ENCODE measurements at places on chromosomes 1 and 21. TPM values are rescaled to one million over a fixed set of nuclear protein-coding genes. Genes with fewer than 3 reads are reported as not detected.

Gene FCRL1
- total RNA-seq, result not detected

Gene PCP4
- not detected for total RNA-seq

GRCh38 chr1:171645553-171646248 is 6.8 kb downstream of the MYOC start:
- H3K36me3 ChIP-seq, result no peaks in the 10 kb centered on the region
- H3K4me3 ChIP-seq, result no peak overlapping the region

DNA sequence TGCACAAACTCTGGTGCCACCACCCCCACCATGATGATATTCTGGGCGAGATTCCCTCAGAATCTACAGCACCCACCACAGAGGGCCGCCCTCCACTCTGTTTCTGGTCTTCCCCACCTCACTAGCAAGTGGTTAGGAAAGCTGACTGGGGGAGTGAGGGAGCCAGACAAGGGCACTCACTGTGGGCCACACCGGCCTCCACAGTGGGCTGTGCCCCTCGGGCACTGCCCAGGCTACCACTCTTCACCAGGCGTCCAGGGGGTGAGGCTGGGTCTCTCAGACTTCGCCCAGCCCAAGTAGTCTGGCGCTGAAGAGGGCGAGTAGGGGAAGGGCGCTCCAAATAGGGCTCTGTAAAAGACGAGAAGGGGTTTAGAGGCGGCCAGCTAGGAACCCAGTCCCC is 11.2 kb upstream of the GATAD2B start:
- H3K27me3 ChIP-seq, result no peaks in the 10 kb centered on the region
- H3K36me3 ChIP-seq, result peaks cover 30% of the 10 kb centered on the region
- H3K4me3 ChIP-seq, result no peak overlapping the region
- peaks cover 5% of the 10 kb centered on the region for H3K4me1 ChIP-seq
- H3K27ac ChIP-seq, result no peak overlapping the region
- peak; percentile 49 for DNase-seq

GRCh38 chr1:175742790-175743459 is 470 bp downstream of the TNR start:
- H3K4me1 ChIP-seq, result peaks cover 3% of the 10 kb centered on the region
- H3K36me3 ChIP-seq, result no peaks in the 10 kb centered on the region
- H3K27ac ChIP-seq, result no peak overlapping the region
- H3K27me3 ChIP-seq, result peaks cover 5% of the 10 kb centered on the region
- H3K4me3 ChIP-seq, result no peak overlapping the region
- DNase-seq, result no peak

DNA sequence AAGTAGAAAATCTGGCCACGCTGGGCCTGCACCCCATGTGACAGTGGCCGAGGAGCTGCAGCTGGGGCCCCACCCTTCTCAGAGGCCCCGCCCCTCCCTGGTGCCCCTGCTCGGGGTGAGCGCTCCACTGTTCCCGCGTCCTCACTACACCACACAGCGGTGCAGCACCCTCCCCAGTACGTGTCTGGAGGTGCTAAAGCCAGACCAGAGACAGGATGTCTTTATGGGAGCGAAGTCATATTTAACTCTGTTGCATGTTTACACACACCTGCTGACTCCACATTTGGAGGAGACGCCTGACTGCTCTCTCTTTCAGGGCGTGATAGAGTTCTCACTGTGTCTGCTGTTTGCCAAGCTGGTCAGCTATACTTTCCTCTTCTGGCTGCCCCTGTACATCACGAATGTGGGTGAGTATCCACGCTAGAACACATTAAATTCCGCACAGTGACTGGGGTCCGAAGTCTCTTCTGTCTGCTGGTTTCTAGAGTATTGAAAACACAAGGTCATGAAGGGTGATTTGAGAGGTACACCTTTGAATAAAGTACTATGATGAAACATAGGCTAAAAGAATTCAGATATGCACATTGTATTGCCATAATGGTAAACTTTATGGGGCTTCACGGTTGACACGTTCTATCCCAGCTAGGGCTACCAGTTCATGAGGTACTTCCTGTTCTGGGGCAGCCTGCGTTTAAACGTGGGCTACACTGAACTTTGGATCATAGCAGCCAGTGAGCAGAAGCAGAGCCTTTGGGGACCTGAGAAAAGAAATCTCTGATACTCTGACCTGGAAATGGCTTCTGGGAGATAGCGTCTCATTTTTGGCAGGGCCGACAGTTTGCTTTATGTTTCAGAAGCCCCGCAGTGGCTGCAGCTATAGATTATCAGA is 48.4 kb downstream of the SLC37A1 start:
- H3K27ac ChIP-seq, result no peak overlapping the region
- H3K36me3 ChIP-seq, result peaks cover 13% of the 10 kb centered on the region
- H3K4me3 ChIP-seq, result no peak overlapping the region

GRCh38 chr1:193754732-193755427 is 568.5 kb upstream of the B3GALT2 start:
- H3K27ac ChIP-seq, result no peak overlapping the region
- no peaks in the 10 kb centered on the region for H3K4me1 ChIP-seq
- no peaks in the 10 kb centered on the region for H3K27me3 ChIP-seq
- no peak for DNase-seq
- H3K36me3 ChIP-seq, result peaks cover 2% of the 10 kb centered on the region
- H3K4me3 ChIP-seq, result no peak overlapping the region
